ENCODE measurements at places on chromosomes 4 and X.
A peak's percentile ranks its signal among the peaks of the same experiment; 100 is the strongest.

- DNase-seq: no peak
These were observed 10.1 kb downstream of the ELF4 start for GRCh38 chrX:130100180-130100579.

DNA sequence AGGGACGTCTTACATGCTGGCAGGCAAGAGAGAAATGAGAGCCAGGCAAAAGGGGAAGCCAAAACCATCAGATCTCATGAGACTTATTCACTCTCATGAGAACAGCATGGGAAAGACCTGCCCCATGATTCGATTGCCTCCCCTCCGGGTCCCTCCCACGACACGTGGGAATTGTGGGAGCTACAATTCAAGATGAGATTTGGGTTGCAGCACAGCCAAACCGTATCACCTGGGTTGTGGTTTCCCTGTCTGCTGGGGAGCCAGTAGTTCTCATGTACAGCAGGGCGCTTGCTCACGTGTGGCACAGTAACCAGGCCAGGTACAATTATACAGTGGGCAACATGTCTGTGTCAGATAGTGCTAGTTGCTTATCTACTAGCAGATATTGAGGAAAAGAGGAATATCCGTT lies 11.1 kb upstream of the RS1 start:
- DNase-seq: no peak

- no peak for DNase-seq
These were observed 163.1 kb downstream of the SMARCA1 start for GRCh38 chrX:129360175-129360574.

GRCh38 chrX:113980953-113981352 lies 602.9 kb upstream of the HTR2C start:
- no peak for DNase-seq

DNA sequence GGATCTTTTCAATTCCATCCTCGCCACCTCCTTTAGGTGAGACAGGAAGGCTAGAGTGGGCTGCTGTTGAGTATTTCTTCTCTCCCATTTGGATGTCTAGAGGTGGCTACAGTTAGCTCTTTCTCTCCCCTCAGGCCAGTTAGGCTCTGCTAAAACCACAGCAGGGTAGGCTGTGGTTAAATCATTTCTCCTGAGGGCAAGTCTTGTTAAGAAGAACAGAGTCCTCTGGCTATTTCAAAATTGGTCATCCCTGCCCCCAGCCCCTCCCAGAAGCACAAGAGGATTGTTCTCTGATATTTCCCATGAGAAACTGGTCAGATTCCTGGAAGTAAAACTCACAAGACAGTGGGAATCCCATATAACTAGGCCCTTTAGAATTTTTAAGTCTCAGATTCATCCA lies 1359.5 kb downstream of the TECRL start:
- DNase-seq: no peak

- DNase-seq: no peak
These were observed 13.4 kb downstream of the LARP7 start for GRCh38 chr4:112650332-112650731.

- DNase-seq: no peak
These were observed 45.6 kb downstream of the WDR19 start for GRCh38 chr4:39227906-39228305.

DNA sequence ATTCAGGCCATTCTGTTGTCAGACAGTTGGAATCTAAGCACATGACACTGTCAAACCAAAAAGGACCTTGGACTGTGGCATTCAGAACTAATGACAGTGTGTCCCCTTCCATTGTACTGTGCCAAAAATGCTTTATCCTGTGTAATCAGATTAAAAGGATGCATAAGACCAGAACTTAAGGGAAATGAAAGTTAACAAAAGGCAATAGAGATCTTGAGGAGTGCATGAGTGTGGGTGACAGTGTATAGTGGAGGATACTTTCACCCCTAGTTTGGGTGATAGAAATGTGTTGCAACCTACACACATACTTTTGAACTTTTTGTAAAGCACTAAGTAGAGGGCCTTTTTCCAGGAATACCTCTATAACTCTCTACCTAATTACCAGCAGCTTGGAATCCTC lies 4.5 kb downstream of the CYSLTR1 start:
- no peak for DNase-seq

- no peak for DNase-seq
These were observed 130.8 kb downstream of the COL4A6 start for GRCh38 chrX:108307132-108308085.

GRCh38 chr4:89538886-89539285 lies 231.3 kb upstream of the GPRIN3 start:
- DNase-seq: no peak

GRCh38 chr4:114093221-114093715 lies 113.8 kb upstream of the ARSJ start:
- no peak for DNase-seq

GRCh38 chr4:19693936-19694570 lies 557.7 kb upstream of the SLIT2 start:
- DNase-seq: no peak

DNA sequence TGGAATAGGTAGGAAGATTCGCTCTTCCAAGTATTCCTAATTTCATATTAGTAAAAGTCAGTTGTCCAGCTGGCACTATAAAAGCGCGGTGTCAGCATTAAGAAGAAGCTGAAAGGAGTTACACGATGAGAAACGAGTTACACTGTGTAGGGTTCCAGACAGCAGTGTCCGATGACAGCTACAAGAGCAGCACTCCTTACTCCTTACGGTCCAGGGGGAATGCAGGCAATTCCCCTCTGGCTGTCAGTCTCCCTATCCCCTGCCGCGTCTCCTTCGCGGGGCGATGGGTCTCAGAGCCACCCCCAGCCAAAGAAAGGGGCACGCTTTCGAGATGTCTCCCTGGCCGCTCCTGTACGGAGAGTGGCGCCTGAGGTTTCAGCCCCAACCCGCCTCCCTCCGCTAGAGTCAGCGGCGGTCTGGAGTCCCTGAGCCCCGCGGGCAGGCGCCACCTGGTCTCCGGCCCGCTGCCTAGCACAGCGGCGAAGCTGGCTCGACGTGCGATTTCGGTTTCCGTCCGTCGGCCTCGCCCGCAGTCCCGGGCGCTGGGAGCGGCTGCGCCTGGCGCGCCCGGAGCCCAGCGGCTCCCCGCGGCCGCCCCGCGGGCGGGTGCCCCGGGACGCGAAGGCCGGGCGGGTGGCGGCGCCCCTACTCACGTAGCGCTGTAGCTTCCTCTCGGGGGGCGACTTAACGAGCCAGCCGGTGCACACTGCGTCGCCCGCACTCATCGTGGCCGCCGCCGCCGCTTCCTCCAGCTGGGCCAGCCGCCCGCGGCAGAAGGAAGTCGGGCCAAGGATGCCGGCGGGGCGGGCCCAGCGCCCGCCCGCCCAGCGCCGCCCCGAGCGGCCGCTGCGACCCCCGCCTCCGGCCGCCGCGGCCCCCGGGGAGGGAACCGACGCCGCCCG lies at the start of gene GAB3:
Gene GAB3 (minus strand): TSS at position 777 of the 902 bp plus-strand sequence. CDS start 52 bp downstream, at position 725.
- DNase-seq: peak; percentile 15

- DNase-seq: no peak
These were observed 18.9 kb downstream of the PPID start for GRCh38 chr4:158704274-158704673.

DNA sequence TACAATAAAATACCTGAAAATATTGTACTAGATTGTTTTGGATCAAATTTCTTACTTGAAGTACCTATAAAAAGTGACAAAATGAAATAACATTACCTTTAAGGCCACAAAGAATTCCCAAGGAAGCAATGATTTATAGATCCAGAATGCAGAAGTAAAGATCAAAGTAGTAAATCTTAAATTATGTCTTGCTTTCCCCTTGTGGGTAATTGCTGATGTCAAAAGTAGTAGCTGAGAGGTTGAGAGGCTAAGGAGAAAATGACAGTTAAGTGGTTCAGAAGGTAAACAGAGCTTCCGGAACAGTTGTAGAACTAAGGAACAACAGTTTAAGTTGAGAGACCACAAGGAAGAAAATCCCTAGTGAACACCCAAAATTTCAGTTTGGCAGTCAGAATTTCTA lies 358.3 kb downstream of the GABRG1 start:
- no peak for DNase-seq

DNA sequence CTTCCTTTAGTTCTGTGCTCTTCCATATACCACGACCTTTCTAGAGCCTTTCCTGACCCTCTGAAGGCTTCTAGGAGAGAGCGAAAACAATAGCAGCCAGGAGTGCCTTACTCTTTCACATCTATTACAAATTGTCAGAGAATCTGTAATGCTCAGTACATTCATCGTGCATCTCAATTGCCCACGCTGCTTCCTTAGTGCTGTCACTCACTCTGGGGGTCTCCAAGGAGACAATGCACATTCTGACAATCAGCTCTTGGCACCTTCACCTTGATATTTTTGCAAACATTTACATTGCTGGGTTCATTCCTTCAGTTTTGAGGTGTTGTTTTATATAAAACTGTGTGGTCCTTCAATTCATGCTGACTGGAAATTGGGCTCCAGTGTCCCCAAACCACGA lies 110.1 kb upstream of the GPR101 start:
- no peak for DNase-seq

DNA sequence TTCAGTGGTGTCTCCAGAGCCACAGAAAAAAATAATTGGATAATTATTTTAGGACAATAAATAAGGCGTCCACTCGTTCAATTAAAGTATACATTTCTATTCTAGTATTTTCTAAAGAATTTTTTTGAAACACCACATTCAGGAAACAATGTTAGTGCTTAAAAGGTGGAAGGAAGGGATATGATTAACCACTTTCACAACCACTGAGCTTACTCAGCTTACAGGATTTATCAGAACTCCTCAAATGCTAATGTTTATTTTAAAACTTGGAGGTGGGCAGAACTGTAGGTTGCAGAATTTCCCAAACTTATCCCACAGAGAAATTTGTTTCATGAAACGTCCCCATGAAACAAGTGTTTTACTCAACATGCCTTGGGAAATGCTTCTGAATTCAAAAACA lies 54.3 kb upstream of the MAGEB2 start:
- no peak for DNase-seq

DNA sequence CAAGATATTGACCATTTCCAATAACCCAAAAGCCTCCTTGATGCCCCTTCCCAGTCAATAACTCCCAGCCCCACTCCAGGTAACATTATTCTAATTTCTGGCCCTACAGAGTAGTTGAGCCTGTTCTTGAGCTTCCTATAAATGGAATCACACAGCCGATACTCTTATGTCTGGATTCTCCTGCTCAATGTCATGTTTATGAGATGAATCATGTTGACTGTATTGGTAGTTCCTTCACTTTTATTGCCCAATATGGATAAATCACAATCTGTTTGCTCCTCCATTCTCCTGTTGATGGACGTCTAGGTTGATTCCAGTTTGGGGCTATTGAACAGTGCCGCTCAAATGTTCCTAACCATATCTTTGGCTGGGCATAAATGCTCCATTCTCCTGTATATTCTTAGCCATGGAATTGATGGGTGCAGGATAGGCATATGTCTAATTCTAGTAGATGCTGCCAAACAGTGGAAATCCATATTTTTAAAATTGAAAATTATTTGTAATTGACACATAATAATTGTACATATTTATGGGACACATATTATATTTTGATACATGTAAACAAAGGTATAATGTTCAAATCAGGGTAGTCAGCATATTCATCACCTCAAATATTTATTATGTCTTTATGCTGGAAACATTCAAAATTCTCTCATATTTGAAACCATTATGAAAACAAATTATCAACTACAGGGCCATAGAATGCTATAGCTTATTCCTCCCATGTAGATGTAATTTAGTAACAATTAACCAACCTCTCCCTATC lies 40.5 kb upstream of the SLC2A9 start:
- DNase-seq: no peak

GRCh38 chr4:10773656-10774055 lies 89.1 kb upstream of the CLNK start:
- DNase-seq: no peak

- no peak for DNase-seq
These were observed 7.6 kb downstream of the FAT4 start for GRCh38 chr4:125322366-125322730.

GRCh38 chrX:134173541-134174272 lies 63.3 kb upstream of the CCDC160 start:
- DNase-seq: no peak

DNA sequence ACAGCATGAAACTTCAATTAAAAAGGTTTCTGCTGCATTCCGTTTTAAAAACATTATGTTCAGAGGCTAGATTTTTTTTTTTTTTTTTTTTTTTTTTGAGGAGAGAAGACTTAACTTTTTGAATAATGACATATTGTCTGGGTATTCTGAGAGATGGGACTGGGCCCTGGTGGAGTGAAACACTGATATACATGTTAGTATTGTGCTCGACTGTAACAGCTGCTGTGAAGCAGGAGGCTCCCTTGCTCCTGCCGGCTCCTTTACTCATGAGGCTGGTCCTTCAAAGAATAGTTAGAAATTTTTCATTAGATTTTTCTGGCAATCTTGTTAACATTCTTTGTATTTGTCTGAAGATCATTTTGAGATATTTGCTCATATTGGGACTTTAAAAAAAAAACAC lies 73.3 kb downstream of the TMEM131L start:
- DNase-seq: no peak

GRCh38 chr4:87255755-87256154 lies 35.3 kb upstream of the KLHL8 start:
- no peak for DNase-seq

- DNase-seq: no peak
These were observed 31.5 kb upstream of the GTPBP6 start for GRCh38 chrX:350148-350533.

DNA sequence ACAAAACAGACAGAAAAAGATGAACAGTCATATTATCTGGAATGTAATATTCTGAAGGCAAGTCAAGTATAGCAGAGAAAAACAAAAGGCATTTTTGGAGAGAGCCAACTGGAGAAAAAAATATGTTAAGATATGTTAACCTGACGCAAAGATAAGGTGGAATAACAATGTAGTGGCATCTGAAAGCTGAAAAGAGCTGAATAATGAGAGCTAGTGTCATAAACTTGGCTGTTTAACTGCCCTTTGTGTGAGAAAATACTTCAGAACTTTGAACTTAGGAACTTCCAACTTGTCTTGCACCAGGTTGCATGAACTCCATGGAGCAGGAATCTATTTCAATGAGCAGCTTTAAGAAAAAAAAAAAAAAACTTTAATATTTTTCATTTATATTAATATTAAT lies 32.9 kb downstream of the RAB33A start:
- no peak for DNase-seq

DNA sequence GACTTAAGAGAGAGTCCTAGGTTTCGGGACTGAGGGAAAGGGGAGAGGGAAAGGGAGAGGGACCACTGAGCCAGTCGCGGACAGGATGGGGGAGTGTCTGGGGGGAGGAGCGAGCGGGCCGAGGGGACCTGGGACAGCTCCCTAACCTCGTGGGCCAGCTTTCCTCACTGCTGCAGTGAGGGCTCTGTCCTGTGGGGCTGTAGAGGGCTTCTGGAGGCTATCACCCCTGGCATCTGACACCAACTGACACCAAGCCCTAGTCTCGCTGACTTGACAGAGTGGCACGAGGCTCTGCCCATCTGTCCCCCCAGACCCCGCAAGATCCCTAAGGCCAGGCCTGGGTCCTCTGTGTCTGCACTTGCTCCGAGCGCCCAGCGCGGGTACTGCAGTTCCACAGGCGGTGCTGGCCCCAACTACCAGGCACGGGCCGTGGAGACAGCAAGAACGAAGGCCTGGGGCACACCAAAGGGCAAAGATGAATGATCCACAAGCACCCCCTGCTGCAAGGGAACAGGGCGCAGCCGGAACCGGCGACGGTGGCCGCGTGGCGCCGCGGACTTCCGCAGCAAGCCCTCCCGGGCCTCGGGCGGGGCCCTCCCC lies 465 bp downstream of the HAUS7 start:
- DNase-seq: no peak
